Hypothalamus (tissue), 51 donors: ENCODE measurements at places on chromosomes 1 and 21.

- no peak for DNase-seq
These were observed 1136.4 kb downstream of the MRPL39 start for GRCh38 chr21:24470852-24471251.

DNA sequence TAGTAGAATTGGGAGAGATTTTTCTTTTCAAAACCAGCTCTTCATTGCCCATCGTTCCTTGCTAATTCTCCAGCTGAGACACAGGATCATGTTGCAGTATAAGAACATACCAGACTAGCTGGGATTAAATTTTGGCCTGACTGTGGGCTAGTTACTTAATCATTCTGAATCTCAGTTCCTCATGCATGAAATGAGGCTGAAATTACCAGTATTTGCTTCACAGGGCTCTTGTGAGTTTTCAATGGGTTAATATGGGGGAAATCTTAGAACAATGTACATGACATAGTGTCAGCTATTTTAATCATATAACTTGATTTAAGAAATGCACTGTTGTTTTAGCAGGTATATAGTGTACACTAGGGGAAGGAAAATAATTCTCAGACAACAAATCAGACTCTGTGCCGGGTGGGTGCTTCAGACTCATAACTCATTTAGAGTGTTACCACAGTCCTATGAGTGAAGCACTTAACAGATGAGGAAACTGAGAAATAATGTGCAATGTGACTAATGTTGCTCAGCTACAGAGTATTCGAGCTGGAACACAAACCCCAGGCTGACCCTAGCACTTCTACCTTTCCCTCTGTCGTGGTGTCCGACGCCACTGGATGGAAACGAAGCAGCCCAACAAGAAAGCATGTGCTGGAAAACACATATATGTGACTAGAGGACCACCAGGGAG lies 137.6 kb upstream of the SGIP1 start:
- no peak for DNase-seq

DNA sequence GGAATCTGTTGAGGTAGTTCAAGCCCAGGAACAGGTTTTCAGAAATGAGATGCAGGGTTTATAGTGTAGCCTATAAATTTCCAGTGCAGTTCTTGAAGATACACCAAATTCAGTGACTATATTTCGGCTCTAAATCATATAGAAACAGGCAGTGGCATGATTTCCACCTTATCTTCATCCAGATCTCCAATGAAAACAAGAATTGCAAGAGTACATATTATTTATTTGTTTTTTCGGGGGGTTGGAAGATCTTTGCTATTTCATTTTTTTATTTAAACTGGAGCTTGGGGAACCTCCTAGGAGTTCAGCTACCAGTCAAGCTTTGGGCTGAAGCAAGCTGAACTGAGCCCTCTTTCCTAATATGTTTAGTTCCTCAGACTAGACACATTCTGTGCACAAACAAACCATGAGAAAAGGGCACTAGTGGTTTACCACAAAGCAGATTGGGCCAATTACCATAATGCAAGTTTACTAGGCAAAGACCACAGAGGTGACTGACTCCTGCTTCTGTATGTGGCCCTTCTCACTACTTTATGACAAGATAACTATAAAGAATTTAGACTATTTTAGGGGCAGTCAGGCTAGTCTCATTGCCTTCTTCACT lies 68.5 kb downstream of the RGS2 start:
- no peak for DNase-seq

DNA sequence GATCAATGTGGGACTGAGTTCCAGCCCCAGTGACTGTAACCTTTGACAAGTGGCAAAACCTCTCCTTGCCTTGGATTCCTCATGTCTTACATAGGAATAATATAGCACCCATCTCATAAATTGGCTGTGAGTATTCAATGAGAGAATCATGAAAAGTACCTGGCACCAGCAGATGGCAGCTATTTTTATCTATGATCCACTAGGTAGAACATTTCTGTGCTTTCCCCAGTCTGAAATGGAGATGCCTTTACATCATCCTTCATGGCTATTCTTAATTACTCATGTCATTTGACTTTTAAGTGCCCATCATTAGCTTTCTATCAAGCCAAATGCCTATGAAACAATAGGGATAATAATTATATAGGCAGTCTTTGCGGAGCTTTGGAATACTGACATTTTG lies 130.1 kb downstream of the TGFB2 start:
- no peak for DNase-seq

DNA sequence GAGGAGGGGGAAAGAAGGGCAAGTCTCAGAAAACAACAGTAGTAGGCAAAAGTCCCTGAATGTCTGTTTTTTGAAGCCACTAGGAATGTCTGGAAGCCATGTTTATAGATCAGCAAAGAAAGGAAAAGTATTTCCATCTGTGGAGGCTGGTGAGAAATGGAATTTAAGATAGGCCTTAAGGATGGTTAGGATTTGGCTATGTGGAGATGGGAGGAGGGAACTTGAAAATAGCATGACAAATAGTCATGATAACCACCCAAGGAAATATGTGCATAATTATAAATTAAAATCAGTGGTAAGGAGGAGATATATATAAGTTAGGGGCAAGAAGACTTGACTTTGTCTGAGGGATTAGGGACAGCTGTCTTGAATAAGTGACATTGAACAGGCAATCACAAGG lies 33.8 kb upstream of the FGGY start:
- no peak for DNase-seq

DNA sequence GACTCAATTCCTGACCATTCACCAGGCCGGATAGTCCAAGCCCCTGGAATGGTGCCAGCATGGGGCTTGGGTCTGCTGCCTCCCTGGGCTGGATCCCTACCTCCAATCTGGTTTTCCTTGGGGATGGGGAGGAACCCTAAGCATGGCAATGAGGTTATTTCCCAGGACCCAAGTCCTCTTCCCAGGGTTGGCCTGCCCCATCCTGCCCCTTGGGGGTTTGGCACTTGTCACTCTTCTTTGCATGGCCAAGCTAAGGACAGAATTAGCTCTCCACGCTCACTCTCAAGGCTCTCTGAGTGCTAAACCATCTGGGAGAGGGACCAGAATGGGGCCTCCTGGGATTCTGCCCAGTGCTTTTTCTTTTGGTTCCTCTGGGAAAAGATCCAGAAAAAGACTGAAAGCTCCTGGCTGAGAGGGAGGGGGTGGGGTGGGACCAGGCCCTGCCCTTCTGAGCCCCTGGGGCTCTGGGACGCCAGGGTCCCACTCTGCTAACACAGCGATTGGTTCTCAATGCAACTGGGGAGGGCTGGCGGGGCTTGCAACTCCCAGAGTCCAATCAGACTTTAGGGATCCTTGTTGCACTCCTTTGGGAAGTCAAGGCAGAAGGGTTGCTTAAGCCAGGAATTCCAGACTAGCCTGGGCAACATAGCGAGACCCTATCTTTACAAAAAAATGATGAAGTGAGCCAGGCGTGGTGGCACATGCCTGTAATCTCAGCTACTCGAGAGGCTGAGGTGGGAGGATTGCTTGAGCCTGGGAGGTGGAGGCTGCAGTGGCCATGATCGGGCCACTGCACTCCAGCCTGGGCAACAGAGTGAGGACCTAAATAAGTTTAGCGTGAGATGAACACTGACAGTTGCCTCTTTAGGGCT lies 52.7 kb downstream of the DHRS3 start:
- peak; percentile 60 for DNase-seq

- DNase-seq, result no peak
These were observed 4.4 kb downstream of the GADD45A start for GRCh38 chr1:67689267-67690017.

GRCh38 chr1:154158307-154159125 lies 3.6 kb upstream of the NUP210L start:
- DNase-seq, result no peak

- DNase-seq, result no peak
These were observed 23.5 kb upstream of the LRRN2 start for GRCh38 chr1:204709021-204709420.

GRCh38 chr1:83065952-83066727 lies 932.8 kb downstream of the TTLL7 start:
- DNase-seq, result no peak

- no peak for DNase-seq
These were observed 1.7 kb upstream of the JUN start for GRCh38 chr1:58785442-58786058.

DNA sequence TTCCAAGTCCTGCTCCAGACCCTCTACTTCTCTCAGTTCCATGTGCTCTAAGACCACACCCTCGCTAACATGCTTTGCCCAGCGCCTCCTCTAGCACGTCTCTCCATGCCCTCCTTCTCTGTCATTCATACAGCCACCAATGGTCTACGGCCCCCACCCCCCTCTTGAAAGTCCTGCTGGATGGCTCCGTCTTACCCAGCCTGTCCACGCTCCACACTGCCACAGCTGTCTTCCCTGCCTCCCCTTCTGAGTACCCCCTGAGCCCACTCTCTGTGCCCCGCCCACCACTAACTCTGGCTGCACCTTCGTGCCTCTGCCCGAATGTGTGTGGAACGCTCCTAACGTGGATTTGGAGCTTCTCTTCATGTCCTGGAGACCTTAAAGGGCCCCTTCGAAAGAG lies 244.6 kb downstream of the TRABD2B start:
- no peak for DNase-seq

DNA sequence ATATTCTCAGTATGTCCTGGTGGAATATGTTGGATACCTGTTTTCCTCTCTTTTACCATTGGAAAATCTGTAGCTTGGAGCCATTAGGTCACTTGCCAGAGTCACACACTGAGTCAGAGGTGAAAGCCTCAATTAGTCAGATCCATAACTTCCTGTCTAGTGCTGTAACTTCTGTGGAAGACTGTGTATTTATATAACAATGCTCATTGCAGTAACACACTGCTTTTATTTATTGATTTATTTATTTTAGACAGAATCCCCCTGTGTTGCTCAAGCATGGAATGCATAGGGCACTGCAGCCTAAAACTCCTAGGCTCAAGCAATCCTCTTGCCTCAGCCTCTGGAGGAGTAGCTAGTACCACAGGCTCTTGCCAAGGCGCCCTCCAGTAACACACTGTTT lies 1.3 kb upstream of the DOCK7 start:
- no peak for DNase-seq

DNA sequence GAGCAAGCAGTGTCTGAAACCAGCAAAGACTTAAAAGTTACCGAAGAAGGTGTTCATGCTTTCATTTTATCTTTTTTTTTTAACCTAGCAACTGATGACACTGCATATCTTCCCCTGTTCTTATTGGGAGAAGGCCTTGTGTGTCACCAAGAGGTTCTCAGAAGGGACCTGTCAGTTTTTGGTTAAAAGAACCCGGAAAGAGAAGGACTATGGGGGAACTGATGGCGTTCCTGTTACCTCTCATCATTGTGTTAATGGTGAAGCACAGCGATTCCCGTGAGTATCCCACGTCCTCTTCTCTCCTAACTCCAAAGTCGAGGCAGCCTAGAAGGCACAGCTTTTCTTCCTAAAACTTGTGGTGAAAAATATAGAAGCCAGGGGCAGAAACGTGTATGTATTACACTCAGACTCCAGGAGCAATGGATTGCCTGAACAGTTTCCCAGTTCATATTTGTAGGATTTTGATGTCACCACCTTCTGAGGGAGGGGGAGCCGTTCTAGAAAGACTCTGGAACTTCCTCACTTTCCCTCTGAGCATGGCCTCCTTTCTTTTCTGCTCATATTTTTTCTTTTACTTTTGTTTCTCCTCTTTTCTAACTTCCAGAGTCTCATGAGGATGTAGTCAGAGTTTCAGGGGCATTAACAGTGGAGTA lies at the start of gene MR1:
Gene MR1 (plus strand): TSS at position 185 of the 653 bp plus-strand sequence. CDS start 25 bp downstream, at position 210.
- DNase-seq, result no peak

GRCh38 chr1:33149453-33150190 lies 32.2 kb downstream of the TRIM62 start:
- no peak for DNase-seq

DNA sequence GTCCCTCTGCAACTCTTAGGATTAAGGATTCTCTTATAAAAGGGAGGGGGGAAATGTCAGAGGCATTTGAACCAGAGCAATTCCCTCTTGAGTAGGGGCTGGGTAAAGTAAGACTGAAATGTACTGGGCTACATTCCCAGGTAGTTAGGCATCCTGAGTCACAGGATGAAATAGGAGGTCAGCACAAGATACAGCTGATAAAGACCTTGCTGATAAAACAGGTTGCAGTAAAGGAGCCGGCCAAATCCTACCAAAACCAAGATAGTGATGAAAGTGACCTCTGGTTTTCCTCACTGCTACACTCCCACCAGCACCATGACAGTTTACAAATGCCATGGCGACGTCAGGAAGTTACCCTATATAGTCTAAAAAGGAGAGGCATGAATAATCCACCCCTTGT lies 14.3 kb upstream of the COX20 start:
- no peak for DNase-seq

DNA sequence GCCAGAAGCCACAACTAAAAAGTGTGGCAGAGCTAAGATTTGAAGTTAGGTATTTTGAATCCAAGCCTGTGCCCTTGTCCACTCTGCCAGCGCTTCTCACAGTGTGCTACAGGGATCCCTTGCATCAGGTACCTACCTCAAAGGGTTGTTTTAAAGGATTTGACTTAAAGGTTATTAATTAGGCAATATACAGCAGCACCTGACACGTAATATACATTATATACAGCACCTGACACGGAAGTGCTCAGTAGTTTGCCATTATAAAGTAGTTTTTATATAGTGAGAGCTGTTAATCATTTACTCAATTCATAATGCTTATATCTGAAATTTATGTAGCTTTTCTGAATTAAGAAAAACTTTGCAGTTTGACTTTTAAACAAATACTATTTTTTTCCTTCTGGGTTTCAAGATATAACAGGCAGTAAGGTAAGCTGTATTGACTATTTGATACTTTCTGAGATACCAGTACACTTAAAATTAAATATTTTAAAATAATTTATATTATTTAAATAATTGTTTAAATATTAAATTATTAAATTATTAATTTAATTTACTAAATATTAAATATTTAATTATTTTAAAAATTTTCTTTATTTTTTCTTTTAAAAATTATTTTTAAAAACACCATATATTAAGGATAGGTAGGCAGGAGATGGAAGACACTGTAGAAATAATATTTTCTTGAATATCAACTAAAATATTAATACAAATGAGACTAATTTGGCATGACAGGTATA lies 33.3 kb downstream of the TSNAX start:
- DNase-seq, result no peak

GRCh38 chr21:34817821-34818661 lies 149.2 kb downstream of the CLIC6 start:
- no peak for DNase-seq

GRCh38 chr1:181423301-181423918 lies 59.9 kb upstream of the CACNA1E start:
- DNase-seq, result no peak

GRCh38 chr21:20652846-20653245 lies 345.4 kb upstream of the NCAM2 start:
- DNase-seq, result no peak

GRCh38 chr1:186605762-186606350 lies 74.4 kb downstream of the PTGS2 start:
- no peak for DNase-seq

GRCh38 chr1:7221826-7222694 lies 436.8 kb downstream of the CAMTA1 start:
- no peak for DNase-seq

DNA sequence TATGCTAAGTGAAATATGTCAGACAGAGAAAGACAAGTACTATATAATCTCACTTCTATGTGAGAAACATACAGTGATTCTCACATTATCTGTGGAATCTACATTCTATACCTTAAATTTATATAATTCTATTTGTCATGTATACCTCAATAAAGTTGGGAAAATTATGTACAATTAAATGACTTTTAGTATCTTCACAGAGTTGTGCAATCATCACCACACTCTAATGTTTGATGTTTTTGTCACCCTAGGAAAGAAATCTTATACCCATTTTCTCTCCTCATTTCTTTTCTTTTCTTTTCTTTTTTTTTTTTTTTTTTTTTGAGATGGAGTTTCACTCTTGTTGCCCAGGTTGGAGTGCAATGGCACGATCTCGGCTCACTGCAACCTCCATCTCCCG lies 37.0 kb upstream of the TINAGL1 start:
- no peak for DNase-seq

- no peak for DNase-seq
These were observed 1.8 kb downstream of the ZNF683 start for GRCh38 chr1:26370591-26371382.
